ENCODE measurements at places on chromosomes 2 and 18. TPM values are rescaled to one million over a fixed set of nuclear protein-coding genes. Genes with fewer than 3 reads are reported as not detected.

GRCh38 chr2:234212534-234212933 lies 162.0 kb downstream of the SPP2 start:
- DNase-seq: no peak

DNA sequence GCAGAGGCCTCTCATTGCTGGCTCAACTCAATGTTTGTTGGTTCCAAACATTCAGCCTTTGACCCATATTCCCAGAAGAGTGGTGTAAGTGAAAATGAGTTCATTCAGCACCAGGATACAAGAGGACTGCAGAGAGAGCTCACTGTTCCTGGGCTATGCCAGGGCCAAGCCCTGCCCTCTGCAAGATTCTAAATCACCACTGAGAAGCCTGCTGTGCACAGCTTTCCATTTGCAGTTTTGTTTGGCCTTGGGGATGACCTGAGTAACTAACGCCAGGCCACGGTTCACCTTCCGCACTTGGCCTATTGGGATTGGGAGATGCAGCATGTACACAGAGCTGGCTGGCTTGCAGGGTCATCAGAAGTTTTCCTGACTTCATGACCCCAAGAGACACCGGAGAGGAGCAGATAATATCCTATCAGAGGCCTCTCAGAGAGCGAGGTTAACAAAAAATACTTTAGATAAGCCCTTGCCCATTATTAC lies 12.6 kb downstream of the GKN1 start:
- no peak for DNase-seq

UPP2 gene
- not detected for total RNA-seq

OSBPL6 gene
- total RNA-seq: 4.0 TPM

RBM45 gene
- 20.6 TPM for total RNA-seq

DNA sequence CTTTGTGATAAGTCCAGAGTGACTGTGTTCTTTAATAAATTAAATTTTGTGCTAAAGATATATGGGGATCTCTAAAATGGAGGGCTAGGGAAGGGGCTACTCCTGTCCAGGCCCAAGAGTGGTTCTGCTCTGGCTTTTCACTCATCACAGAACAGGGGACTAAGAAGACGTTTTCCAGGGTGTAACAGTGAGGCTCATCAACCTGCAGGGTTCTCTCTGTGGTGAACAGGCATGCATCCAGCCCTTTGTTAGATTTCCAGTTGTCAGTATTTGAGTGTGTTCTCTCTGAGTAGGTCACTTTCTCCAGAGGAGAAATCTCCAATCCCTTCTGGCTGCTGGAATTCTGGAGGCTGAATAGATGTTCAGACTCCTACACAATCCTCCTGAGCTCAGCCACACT lies 408.9 kb downstream of the PLCL1 start:
- no peak for DNase-seq

ARHGAP25 gene
- total RNA-seq: 8.9 TPM

DNA sequence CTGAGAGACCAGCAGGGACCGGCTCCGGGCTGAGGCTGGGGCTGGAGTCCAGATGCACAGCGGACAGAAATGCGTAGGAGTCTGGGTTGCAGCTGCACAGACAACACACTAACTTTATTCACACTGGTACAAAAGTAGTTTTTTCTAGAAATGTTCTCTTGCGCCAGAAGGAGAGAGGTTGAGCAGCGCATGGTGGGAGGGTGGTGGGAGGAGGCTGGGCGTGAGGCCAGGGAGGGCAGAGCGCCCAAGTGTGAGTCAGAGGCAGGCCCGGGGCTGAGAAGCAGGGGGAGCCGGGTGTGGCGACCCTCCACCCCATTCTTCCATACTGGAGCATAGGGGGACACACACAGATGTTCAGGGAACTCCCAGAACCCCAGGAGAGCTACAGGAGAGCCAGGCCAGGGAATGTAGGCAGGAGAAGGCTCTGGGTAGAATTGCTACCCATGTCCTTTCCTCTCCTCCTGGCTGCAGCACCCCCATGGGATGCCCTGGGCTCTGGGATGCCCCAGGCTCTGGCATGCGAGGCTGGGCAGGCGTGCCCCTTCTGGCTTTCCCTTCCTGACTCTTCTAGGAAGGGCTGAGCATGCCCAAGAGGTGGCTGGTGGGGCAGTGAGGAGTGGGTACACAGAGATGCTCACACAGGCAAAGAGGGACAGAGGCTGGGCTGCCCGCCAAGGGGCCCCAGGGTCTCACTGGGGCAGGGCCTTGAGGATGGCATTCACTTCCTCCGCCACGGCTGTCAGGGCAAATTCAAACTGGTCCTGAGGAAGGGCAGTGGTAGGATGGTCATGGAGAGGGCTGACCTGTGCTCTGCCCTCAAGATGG lies 10.6 kb downstream of the DNAJB2 start:
- DNase-seq: peak; percentile 38
